ENCODE measurements at places on chromosomes 6 and 20.

DNA sequence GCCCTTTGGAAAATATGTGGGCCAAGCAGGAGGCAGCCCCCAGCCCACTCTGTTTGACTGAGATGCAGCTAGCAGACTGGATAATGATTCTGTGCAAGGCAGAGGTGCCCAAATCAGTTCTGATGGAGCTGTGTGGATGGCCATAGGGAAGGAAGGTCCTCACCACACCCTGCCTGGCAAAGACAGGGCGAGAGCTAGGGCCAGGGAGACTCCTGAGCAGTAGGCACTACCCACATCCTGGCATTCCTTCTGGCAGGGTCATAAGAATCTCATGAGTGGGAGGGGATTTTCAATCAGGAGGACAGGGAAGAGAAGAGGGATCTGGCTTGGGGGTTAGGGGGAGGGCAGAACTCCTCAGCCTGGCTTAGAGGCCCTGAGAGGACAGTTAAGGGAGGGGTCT is 18.6 kb upstream of the TREM2 start:
- no peaks in the 10 kb centered on the region for H3K36me3 ChIP-seq
- H3K27ac ChIP-seq = no peak overlapping the region
- H3K4me1 ChIP-seq = no peaks in the 10 kb centered on the region
- H3K27me3 ChIP-seq = peaks cover 39% of the 10 kb centered on the region

- no peak overlapping the region for H3K27ac ChIP-seq
- no peak for DNase-seq
- H3K36me3 ChIP-seq = no peaks in the 10 kb centered on the region
- H3K27me3 ChIP-seq = no peaks in the 10 kb centered on the region
Observed at GRCh38 chr20:7358670-7359069, 581.6 kb downstream of the HAO1 start.

GRCh38 chr6:168584671-168585070 is 143.7 kb downstream of the SMOC2 start:
- no peak for DNase-seq
- H3K27me3 ChIP-seq = peaks cover 24% of the 10 kb centered on the region
- no peak overlapping the region for H3K27ac ChIP-seq
- no peaks in the 10 kb centered on the region for H3K4me1 ChIP-seq
- no peaks in the 10 kb centered on the region for H3K36me3 ChIP-seq

DNA sequence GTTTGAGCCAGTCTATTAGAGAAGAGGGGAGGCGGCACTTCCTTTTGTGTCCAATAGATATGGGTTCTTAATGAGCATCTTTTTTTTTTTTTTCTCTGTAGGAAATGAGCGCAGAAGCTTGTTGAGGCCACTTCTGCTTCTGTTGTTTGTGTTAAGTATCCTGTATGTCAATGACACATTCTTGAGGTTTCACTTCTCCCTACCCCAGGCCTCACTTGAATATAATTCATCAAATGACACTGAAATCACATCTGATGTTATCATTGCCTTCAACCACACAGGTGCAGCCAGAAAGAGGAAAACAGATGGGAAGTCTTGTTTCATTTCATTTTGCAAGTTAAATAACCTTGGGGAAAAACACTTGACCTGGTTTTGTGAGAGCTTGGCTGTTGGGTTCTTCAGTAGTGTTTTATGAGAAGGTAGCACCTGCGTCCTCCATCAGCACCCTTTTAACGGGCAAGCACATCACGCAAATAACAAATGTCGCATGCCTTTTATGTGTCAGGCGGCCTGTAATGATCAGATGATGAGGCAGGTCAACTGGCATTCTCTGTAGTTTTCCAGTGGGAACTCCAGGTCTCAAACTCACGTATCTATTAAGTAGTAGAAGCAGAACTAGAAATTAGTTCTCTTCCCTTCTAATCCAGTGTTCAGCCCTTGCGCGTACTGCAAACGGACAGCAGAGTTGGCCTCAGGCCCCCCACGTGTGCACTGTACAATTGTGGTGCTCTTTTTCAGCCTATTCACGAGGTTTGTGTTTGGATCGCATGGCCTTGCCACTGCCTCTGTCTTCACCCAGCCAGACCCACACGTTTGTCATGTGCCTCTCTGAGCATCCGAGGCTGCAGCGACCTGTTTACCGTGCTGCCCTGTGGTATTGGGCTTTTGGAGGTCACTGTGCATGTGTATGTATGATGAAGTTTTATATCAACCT is 23.5 kb downstream of the PLEKHG1 start:
- peak overlapping the region; percentile 56 for H3K27ac ChIP-seq
- no peak overlapping the region for H3K4me3 ChIP-seq
- H3K36me3 ChIP-seq = no peaks in the 10 kb centered on the region
- no peak for DNase-seq

- peaks cover 16% of the 10 kb centered on the region for H3K4me1 ChIP-seq
- H3K36me3 ChIP-seq = no peaks in the 10 kb centered on the region
- H3K27ac ChIP-seq = peak overlapping the region; percentile 35
- no peak for DNase-seq
Observed at GRCh38 chr6:164013480-164014208, 599.1 kb downstream of the QKI start.

- H3K4me3 ChIP-seq = no peak overlapping the region
- DNase-seq = no peak
- peaks cover 43% of the 10 kb centered on the region for H3K36me3 ChIP-seq
Observed at GRCh38 chr6:112215488-112216284, 38.7 kb downstream of the LAMA4 start.

- H3K4me3 ChIP-seq = no peak overlapping the region
- H3K4me1 ChIP-seq = peaks cover 3% of the 10 kb centered on the region
- no peaks in the 10 kb centered on the region for H3K36me3 ChIP-seq
- peak; percentile 46 for DNase-seq
Observed at GRCh38 chr20:43949741-43950618, 35.3 kb downstream of the TOX2 start.

DNA sequence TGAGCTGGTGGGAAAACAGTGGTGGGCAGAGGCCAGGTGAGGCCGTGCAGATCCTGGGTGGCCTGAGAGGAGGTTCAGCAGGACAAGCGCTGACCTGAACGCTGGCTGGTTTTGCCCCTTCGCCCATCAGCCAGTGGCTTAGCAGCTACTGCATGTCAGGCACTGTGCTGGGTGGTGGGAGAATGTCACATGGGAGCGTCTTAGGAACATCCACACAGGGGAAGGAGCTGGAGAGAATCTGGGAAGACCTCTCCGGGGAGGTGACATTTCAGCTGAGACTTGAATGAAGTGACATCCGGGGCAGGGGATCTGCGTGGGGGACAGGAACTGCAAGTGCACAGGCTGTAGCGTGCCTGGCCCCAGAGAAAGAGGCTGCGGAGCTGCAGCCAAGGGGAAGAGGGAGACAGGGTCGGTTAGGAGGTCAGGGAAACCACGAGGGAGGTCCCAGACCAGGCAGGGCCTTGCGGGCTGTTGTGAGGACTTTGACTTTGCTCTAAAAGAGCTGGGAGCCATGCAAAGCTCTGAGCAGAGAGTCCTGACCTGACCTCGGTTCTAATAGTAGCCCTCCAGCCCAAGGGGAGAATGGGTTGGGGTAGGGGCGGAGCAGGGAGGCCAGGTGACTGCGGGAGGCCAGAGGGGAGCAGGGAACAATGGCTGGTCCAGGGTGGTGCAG is 156.8 kb upstream of the PTPN1 start:
- no peak overlapping the region for H3K4me3 ChIP-seq
- DNase-seq = peak; percentile 51
- no peak overlapping the region for H3K27ac ChIP-seq
- no peaks in the 10 kb centered on the region for H3K27me3 ChIP-seq
- H3K36me3 ChIP-seq = no peaks in the 10 kb centered on the region

- no peak overlapping the region for H3K4me3 ChIP-seq
- no peaks in the 10 kb centered on the region for H3K27me3 ChIP-seq
- H3K27ac ChIP-seq = no peak overlapping the region
- DNase-seq = no peak
Observed at GRCh38 chr6:81130061-81130460, 622.4 kb downstream of the TENT5A start.

DNA sequence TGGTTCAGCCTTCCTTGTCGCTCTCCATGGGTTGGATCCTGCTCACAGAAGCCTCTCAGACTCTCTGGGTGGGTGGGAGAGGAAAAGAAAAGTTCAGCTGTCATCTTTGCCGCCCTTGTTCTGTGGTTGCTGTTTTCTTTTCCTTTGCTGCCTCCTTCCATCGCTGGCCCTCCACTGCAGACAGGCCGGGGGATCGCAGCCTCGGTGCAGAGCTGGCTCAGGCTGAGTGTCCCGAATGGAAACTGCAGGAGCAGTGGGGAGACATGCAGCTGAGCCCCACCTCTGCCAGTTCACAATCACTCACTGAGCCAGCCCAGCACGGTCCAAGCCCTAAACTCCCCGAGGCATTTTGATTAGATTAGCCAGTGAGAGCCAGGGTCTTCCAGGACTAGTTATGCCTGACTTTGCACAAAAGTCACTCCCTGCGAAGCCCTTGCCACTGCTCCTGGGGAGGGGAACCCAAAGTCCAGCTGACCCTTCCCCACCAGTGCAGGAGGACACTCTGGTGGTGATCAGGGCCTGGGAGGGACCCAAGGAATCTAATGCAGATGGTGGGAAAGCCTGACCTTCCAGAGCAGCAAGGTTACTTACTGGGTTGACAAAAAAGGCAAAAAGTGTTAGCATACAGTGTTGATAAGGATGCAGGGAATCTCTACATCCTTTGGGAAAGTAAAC is 14.0 kb downstream of the NRN1 start:
- no peak for DNase-seq
- H3K27ac ChIP-seq = no peak overlapping the region
- no peak overlapping the region for H3K4me3 ChIP-seq
- H3K4me1 ChIP-seq = peaks cover 28% of the 10 kb centered on the region
- H3K36me3 ChIP-seq = no peaks in the 10 kb centered on the region

Measured in left ventricle myocardium inferior (tissue), 1 donor.